Activated naive CD4-positive, alpha-beta T cell treated with anti-CD3 and anti-CD28 coated beads, Interleukin-2, amount 10 ng/mL, durations not matched to agents 5 hours and 36 hours (primary cell): ENCODE measurements at places on chromosomes 2 and 18. TPM values are rescaled to one million over a fixed set of nuclear protein-coding genes. Genes with fewer than 3 reads are reported as not detected.

The TUBA3D gene
- total RNA-seq, result not detected

The DNER gene
- not detected for total RNA-seq

The OXER1 gene
- not detected for total RNA-seq

The GPR45 gene
- total RNA-seq, result not detected

The RMC1 gene
- total RNA-seq, result 55.2 TPM

The YES1 gene
- total RNA-seq, result 17.8 TPM

The ICOS gene
- 45.0 TPM for total RNA-seq

The CKAP2L gene
- total RNA-seq, result 45.4 TPM

The TAF4B gene
- 10.4 TPM for total RNA-seq

The NYAP2 gene
- total RNA-seq, result not detected

The CNNM4 gene
- 6.8 TPM for total RNA-seq

The ARL6IP6 gene
- 26.5 TPM for total RNA-seq

The SCYGR4 gene
- total RNA-seq, result not detected

The SP3 gene
- total RNA-seq, result 99.3 TPM

The STAT4 gene
- total RNA-seq, result 166 TPM

The ARHGEF4 gene
- total RNA-seq, result 2.1 TPM

The REG3G gene
- total RNA-seq, result not detected

The IMMT gene
- 137 TPM for total RNA-seq

The ERICH2 gene
- total RNA-seq, result not detected

The LRRTM4 gene
- not detected for total RNA-seq

The TOGARAM2 gene
- 4.6 TPM for total RNA-seq

The TUBA4A gene
- 228 TPM for total RNA-seq

The MERTK gene
- 0.14 TPM for total RNA-seq

The LHCGR gene
- total RNA-seq, result not detected

The CGREF1 gene
- total RNA-seq, result 1.5 TPM

The UGT1A1 gene
- not detected for total RNA-seq

The ITM2C gene
- 12.2 TPM for total RNA-seq

The NCKAP5 gene
- not detected for total RNA-seq

The SEMA4F gene
- total RNA-seq, result 6.9 TPM

The CHPF gene
- 12.1 TPM for total RNA-seq

The KCNE4 gene
- not detected for total RNA-seq

The CCDC88A gene
- total RNA-seq, result 6.4 TPM

The COL4A4 gene
- 0.03 TPM for total RNA-seq

The PPP1R1C gene
- total RNA-seq, result not detected

The UBR3 gene
- total RNA-seq, result 22.2 TPM

The VAPA gene
- 121 TPM for total RNA-seq

The SPEG gene
- total RNA-seq, result 1.7 TPM

The CFAP221 gene
- total RNA-seq, result not detected
